Myocyte (in vitro differentiated cells): ENCODE measurements at places on chromosomes 2 and 18.

DNA sequence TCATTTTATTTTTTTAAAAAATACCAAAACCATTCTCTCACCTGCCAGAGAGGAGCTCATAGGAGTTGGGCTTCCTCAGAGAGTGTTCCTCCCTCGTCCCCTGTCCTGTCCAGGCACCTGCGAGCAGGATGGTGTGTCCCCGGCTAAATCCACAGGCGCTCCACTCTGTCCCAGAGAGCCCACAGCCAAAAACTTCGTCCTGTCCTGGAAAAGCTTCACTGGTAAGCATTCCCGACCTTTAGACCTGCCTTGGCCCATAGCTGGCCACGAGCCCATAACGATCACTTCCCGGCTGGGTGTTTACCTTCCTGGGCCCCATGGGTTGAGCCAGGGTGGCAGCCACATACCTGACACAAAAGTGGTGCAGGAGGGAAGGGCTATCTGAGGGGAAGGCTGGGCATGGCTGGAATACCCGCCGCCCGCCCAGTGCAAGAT is at the start of gene NGEF:
TSS of gene NGEF (minus strand) at position 230 of the 435 bp plus-strand sequence. CDS start 38,366 bp downstream, outside the sequence.
- no peak for DNase-seq

DNA sequence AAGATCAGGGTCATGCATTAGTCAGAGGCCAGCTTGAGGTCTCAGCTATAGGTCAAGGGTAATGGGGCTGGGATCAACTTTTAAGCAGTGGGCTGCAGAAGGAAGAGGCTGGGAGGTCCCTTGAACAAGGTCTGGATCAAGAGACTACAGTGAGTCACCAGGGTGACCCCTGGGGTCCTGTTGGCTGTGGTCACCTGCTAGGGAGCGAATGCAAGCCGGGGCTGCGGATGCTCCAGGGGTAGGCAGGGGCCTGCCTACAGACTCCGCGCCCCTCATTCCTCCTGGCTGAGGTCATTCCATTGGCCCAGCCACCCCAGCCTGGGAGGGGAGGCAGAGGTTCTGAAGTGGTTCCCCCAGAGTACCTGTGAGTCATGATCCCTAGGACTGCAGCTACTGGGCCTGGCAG is 110.4 kb downstream of the CYP26B1 start:
- no peak for DNase-seq

GRCh38 chr2:240208631-240209211 is 68.3 kb upstream of the OTOS start:
- no peak for DNase-seq

GRCh38 chr18:50508228-50508627 is 51.7 kb upstream of the MAPK4 start:
- no peak for DNase-seq

DNA sequence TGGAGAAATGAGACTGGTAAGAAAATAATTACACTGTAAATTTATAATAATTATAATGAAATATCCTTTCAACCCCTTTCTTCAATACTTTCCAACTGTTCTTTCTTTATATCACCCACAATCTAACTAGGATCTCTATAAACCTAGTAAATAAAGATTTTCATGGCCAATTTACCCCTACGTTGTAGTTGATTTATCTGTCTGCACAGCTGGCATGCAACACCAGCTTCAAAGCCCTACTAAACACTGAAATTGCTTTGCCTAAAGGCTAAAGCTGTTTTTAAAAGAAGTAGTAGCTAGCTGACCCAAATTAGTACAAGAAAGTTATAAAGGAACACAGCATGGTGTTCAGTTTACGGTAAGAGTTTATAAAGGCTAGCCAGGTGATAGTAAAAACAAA is 140.1 kb downstream of the NOL4 start:
- DNase-seq: no peak

- no peak for DNase-seq
These were observed 12.7 kb downstream of the CNDP2 start for GRCh38 chr18:74508821-74509225.

- DNase-seq: no peak
These were observed 63.4 kb downstream of the SPATS2L start for GRCh38 chr2:200369886-200370285.

DNA sequence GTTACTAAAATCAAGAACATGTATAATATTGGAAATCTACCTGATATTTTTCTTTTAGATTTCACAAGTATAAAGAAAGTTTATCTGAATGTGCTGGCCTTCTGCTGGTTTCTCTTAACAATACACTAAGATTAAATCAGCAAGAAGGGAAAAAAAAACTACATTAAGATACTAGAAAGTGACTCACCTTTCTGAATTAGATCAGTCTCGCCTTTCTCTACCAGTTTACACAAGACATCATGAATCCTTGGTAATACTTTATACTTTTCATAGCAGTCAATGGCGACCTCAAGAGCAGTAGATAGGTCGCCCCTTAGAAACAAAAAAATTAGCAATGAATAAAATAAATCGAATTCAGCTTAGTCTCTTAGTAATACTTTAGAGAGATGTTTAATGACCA is 61.2 kb downstream of the LRPPRC start:
- no peak for DNase-seq

GRCh38 chr2:160308915-160309314 is 108.8 kb upstream of the ITGB6 start:
- peak; percentile 91 for DNase-seq
